CD4-positive, alpha-beta T cell treated with Interleukin-15 for 4 hours (primary cell): ENCODE measurements at places on chromosomes 1 and 21.

- DNase-seq = no peak
These were observed 15.4 kb upstream of the LYST start for GRCh38 chr1:235881930-235882700.

GRCh38 chr1:44536357-44537209, 131.5 kb downstream of the RNF220 start:
- no peak for DNase-seq

DNA sequence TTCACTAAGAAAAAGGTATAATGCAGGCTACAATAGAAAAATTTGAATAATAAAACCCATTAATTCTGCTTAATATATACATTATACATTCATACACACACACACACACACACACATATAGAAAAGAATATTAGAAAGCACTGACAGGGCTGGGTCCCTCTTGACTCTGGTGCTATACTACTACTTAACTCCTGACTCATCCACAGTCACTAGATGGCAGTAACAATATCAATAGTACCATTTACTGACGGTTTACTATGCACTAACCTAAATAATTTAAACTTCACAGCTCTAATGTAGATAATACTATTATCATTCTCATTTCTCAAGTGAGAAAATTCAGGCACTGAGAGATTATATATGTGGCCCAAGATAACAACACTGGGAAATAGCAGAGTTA, 87.5 kb downstream of the COP1 start:
- DNase-seq = peak; percentile 3

DNA sequence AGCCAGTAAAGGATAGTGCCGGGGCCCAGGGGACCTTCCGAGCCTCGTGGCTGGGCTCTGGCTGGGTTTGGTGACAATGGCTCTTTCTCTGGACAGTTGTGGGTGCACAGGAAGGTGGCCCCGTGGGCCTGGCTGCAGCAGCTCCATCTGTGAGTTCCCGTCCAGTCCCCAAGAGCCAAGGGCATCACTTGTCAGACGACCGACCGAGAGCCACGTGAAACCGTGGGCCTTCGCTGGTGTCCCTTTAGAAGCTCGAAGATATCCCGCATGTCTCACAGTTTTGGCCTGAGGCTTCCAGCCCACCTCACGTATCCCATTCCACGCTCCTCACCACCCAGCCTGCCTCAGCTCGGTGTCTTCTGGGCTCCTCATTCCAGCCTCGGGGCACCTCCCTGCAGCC, 27.2 kb upstream of the UMODL1 start:
- no peak for DNase-seq

DNA sequence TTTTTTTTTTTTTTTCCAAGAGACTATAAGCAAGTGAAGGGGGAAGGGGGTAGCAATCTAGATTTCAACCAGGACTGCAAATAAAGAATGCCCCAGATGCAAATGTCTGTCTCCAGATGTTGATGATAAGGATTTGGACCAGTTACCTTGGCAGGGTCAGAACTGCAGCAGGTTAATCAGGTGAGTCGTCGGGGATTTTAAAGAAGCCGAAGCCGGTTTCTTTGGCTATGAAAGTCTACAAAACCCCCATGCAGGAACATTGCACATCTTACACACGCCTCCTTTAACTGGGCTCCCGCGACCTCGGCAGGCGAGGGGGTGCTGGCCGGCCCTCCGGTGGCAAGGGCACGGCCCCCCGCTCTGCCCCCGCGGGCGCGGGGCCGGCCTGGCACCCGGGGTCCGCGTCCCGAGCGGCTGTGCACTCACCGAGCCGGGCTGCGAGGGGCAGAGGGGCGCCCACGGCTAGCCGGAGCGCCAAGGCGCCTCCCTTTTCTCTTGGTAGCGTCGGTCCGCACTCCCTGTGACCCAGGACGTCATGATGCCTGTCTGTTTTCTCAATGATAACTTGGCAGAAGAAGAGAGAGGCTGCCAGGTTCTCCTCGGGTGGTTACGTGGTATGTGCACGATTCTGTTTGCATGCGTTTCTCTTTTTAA, 366.3 kb upstream of the ESRRG start:
- DNase-seq = no peak

DNA sequence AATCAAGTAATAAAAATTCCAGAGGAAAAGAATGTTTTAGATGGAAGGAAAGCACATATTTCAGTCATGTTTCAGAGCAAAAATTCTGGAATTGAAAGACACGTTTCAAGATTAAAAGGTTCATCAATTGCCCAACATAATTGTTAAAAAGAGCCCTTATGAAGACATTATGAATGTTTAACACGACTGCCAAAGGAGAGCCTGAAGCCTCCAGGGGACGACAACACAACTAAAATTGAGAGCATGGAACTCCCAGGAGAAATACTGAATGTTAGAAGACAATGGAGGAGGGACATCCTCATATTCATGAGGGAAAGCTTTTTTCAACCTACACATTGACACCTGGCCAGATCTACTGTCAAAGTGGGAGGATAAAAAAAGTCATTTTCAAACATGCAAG, 16.0 kb downstream of the OR2T11 start:
- peak; percentile 45 for DNase-seq

DNA sequence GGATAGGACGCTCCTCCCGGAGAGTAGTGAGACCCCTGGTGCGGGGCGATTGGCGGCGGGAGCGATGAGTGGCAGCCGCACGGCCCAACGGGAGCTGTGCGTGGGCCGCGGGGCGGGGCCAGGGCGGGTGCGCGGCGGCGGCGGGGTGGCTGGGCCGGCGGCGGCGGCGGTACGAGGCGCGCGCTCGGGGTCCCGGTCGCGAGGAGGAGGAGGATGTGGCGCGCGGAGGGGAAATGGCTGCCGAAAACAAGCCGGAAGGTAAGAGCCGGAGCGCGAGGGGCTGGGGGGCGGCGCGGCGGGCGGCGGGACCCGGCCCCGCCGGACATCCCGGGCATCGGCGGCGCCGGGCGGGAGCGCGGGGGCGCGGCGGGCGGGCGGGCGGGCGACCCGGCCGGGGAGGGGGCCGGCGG, at the start of gene CAMTA1:
Gene CAMTA1, plus strand, starts transcription at position 137 of the 410 bp plus-strand sequence. Its CDS starts 77 bp downstream, at position 214.
- no peak for DNase-seq

DNA sequence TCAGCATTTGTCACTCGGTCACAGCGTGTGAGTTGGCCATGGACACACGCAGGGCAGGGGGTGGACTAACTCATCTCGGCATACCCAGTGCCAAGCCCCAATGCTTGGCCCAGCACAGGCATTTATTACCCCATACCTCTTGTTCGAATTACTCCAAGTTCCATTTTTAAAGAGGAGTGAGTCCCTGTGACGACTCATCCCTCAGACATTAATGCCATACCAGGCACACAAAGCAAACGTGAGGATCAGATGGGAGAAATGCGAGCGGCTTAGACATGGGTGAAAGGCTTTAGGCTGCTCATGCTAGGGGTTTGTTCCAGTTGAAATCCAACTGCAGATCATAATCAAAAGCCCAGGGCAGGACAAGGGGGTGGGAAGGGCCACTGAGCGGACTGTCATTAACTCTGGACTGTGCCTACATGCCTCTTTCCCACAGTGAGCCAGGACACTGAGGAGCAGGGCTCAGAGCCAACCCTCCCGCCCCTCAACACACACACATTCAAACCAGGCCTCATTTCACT, 118.5 kb upstream of the NGF start:
- DNase-seq = no peak

- no peak for DNase-seq
These were observed 7.7 kb upstream of the ZNF669 start for GRCh38 chr1:247111700-247112478.

DNA sequence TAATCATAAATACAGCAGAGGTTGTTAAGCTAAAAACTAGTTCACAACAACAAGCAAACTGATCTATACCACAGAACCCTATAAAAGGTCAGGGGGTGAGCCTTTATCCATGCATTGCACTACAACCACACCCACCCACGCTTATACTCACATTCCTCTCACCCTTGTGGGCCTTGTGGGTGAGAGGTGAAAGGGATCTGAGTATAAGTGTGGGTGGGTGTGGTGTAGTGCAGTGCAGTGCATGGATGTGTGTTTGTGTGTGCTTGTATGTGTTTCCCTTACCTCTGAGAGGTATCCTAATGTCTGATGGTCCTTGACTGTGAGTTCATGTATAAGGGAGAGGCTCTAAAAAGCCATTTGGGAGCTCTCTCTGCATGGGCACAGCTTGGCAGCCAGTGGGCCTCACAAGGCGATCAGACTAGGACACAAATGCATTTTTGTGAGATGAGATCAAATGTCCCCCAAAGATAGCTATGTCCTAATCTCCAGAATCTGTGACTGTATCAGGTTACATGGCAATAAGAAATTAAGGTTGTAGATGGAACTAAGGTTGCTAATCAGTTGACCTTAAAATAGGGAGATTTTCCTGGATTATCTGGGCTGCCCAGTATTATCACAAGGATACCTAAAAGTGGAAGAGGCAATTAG, 95.5 kb upstream of the DPT start:
- no peak for DNase-seq

DNA sequence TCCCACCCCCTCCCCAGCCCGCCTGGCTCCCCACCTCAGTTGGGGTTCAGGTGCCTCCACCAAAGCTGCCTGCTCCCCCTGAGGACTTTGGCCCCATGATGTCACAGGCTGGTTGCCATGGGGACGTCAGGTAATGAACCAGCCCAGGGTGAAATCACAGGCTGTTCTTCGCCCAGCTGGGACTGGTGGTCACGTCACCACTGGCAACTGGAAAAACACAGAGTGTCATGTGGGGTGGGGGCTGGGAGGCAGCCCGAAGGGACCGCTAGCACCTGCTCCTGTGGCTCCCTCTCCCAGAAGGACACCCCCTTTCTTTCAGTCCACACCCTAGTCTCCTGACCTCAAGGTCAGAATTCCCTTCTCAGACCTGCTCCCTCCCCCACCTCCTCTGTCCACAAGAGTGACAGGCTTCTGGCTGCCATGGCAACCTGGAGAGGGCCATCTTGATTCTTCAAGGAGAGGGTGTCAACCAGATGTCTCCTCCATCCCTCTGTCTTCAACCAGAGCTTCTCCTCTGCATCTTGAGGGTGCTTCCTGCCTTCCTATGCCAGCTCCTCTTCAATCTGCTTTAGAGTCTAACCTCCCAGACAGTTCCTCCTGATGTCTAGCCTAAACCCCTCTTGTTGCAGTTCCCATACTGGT, 6.2 kb downstream of the FAM131C start:
- no peak for DNase-seq

DNA sequence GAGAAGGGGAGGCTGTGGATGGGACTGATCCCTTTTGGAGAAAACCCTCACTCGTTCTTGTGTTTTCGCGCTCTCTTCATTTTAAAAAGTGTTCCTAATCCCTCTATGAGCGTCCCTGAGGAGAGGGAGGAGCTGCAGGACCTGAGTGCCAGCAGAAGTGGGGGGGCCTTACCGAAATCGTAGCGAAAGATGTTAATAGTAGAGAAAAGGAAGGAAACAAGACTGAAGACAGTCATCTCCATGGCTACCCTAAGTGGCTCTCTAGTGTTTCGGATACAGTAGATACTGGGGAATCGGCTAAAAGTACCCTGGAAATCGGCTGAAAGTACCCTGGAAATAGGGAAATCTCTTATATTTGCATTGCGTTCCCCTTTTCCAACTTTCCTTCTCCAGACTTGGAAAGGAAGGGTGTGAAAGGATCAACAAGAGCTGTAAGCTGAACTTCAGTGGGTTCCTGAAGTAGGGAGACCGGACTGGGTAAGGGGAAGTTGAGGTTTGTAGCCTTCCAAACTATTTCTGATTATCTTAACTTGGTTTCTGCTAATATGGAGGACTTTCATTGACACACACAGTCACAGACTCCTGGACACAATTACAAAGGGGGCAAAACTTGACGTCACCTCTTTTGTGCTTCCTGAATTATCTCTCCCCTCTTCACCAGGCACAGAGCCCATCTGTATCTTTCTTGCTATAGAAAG, 486 bp upstream of the DSTYK start:
- no peak for DNase-seq

- no peak for DNase-seq
These were observed 151.1 kb downstream of the GABPA start for GRCh38 chr21:25885880-25886279.

GRCh38 chr1:158527190-158527815, 26.9 kb downstream of the OR6Y1 start:
- DNase-seq = peak; percentile 6

DNA sequence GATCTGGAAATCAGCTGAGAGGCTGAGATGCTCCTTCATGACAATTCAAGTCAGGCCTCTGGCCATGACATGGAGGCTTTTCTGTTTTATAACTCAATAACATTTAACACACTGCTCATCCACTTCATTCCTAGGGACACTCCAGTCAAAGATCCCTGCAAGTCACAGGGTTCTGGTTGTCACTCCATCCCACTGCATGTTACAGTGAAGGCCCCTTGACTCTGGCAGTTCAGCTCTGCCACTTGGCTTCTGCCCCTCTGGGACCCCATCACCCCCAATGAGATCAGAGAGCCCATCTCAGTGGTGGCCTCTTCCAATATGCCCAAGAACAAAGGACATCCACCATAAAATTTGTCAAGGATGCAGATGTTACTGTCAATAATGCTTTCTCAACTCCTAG, 10.0 kb upstream of the FAM110D start:
- no peak for DNase-seq
